ENCODE measurements at places on chromosomes 2 and 18. TPM values are rescaled to one million over a fixed set of nuclear protein-coding genes. Genes with fewer than 3 reads are reported as not detected.

DNA sequence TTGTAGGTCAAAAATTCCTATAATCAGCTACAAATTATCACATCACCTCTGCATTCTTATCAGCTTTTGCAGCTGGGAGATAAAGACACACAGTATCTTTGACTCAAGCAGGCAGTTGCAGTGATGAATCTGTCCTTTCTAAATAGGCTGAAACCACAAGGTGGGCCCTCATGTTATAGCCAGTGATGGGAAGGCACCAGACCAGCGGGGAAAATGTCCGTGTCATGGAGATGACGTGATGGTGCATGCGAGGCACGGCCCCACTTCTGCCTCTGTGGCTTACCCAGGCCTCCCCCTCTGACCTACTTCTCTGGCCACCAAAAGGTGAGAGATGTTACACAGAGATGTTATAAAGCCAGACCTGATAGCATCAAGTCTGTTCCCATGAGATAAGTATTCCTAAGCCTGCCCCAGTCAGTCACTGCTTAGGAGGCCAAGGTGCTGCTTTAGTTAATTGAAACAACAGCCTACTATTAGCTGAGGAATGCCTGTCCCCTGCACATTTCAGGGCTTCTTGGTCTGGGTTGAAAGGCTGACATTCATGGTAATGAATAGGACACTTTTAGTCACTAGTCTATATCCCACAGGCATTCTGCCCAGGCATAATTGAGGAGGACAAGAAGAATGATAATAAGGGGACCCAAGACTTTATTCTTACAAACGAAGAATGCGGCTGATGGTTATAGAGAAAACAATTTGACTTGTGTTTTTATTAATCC lies 327.9 kb downstream of the LPIN1 start:
- no peaks in the 10 kb centered on the region for H3K27me3 ChIP-seq
- DNase-seq, result no peak
- H3K4me3 ChIP-seq, result no peak overlapping the region
- no peaks in the 10 kb centered on the region for H3K4me1 ChIP-seq

- no peak overlapping the region for H3K27ac ChIP-seq
- H3K4me3 ChIP-seq, result no peak overlapping the region
- no peaks in the 10 kb centered on the region for H3K4me1 ChIP-seq
These were observed 342.0 kb downstream of the TXNL1 start for GRCh38 chr18:56296381-56296780.

GRCh38 chr2:101967826-101968513 lies 23.8 kb upstream of the IL1R2 start:
- DNase-seq, result peak; percentile 65
- no peak overlapping the region for H3K4me3 ChIP-seq
- no peaks in the 10 kb centered on the region for H3K36me3 ChIP-seq
- peaks cover 11% of the 10 kb centered on the region for H3K4me1 ChIP-seq
- no peak overlapping the region for H3K27ac ChIP-seq

DNA sequence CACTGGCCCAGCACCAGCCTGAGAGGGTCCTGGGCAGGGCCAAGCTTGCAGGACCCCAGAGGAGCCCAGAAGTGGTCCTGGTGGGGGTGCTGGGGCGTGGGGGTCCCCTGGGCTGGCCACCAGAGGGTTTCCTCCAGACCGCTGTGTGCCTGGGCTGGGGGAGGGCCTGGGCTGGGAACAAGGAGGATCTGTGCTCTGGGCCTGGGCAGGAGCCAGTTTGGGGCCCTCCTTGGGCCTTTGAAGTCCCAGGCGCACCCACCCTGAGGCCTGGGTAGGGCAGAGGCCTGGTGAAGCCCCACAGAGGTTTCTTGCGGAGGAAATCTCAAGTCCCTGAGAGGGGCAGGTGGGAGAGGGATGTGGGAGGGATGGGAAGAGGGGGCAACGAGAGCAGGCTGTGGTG lies 63.4 kb upstream of the GPC1 start:
- no peaks in the 10 kb centered on the region for H3K27me3 ChIP-seq
- H3K4me3 ChIP-seq, result no peak overlapping the region
- DNase-seq, result no peak
- H3K36me3 ChIP-seq, result no peaks in the 10 kb centered on the region

DNA sequence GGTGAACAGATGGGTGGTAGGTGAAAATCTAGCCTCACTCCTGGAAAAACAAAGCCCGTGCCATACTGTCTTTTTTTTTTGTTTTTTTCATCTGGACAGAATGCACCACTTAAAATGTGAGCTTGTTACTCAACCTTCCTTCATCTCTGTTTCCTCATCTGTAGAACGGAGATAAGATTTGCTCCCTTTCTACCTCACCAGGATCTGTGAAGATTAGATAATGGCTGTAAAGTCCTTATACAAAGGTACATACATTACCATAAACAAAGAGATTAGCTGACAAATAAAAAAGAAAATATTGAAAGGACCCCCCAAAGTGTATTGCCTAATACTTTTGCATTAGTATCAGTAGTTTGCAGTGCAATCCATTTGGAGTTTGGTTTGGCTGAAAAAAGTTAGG lies 75.4 kb upstream of the ZEB2 start:
- no peak overlapping the region for H3K27ac ChIP-seq
- H3K4me1 ChIP-seq, result no peaks in the 10 kb centered on the region
- H3K4me3 ChIP-seq, result no peak overlapping the region
- no peaks in the 10 kb centered on the region for H3K36me3 ChIP-seq
- no peak for DNase-seq

DNA sequence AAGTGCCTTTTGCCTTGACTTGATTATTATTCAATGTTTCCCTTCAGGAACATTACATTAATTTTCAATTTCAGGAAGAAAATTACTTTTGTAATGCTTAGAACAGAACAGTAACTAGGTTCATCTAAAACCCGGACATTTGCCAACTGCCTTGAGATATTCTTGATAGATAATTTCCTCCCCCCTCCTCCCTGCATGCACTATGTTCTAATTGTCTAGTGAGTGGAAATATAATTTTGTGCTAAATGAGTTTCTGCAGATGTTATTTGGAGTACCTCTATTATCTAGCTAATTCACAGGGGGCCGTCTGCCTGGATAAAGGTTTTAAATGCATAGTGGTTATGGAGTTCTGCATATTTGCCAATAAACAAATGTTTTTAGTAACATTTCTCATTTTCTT lies 200.3 kb upstream of the SLC39A10 start:
- H3K4me3 ChIP-seq, result no peak overlapping the region
- DNase-seq, result no peak
- H3K27ac ChIP-seq, result no peak overlapping the region
- no peaks in the 10 kb centered on the region for H3K4me1 ChIP-seq

DNA sequence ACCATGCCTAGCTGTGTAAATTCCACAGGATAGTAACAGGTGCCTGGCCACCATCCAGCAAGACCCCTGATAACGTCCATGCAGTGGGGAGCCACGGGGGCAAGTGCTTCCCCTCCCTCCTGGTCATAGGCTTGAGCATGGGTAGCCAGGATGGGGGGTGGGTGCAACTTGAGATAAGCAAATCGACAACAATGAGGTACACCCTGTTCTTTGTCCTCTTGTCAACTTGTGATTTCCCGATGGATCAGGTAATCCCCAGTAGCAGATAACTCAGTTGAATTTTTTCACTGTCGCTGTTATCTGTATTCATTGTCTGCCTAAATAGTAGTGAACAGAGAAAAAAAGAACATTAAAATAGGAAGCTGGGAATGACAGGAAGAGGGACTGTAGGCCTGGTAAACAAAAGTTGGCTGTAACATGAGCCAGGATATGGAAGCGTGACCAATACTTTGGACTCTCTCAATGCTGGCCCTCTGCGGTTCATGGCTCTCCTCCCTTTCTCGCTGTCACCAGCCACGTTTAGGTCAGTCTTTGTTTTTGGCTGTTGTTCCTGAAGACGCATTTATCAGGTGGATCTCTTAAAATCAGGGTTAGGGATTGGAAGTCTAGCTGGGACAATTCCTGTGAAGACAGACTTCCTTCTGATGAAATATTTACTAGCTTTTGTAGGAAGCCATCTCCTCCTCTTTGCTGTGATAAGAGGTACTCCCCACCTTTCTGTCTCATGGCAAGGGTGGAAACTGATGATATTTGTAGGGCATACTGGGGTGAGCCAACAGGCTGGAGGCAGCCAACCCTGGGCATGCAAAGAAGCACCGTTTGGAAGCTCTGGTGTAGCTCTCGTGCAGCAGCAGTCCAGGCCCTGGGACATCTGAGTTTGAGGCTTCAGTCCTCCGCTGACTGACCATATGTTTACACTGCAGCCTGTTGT lies 42.4 kb downstream of the TCF7L1 start:
- H3K27ac ChIP-seq, result no peak overlapping the region
- peaks cover 17% of the 10 kb centered on the region for H3K4me1 ChIP-seq
- H3K4me3 ChIP-seq, result no peak overlapping the region
- no peaks in the 10 kb centered on the region for H3K27me3 ChIP-seq
- peak; percentile 19 for DNase-seq

GRCh38 chr2:197920088-197920487 lies 115.7 kb downstream of the PLCL1 start:
- H3K4me1 ChIP-seq, result no peaks in the 10 kb centered on the region
- H3K27me3 ChIP-seq, result no peaks in the 10 kb centered on the region
- no peak for DNase-seq
- H3K4me3 ChIP-seq, result no peak overlapping the region
- H3K27ac ChIP-seq, result no peak overlapping the region

Gene DES
- 23.1 TPM for total RNA-seq

Gene NEU4
- not detected for total RNA-seq

DNA sequence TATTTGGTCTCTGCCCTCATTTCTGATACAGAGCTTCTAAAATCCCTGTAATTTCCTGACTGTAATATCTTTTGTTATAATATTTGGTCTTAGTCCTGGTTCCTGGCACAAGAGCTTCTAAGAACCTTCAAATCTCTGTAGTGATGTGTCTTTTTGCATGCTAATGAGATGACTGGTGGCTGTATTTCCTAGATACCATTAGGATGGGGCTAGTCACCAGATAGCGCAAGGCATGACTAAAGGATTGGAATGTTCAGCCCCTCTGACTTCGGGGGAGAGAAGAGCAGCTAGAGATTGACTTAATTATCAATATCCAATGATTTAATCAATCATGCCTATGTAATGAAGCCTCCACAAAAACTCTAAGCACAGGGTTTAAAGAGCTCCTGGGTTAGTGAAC lies 620.8 kb upstream of the ACVR2A start:
- no peak for DNase-seq
- H3K27me3 ChIP-seq, result no peaks in the 10 kb centered on the region
- no peak overlapping the region for H3K4me3 ChIP-seq
- H3K27ac ChIP-seq, result no peak overlapping the region
- H3K4me1 ChIP-seq, result no peaks in the 10 kb centered on the region

Gene C18orf54
- 0.33 TPM for total RNA-seq

DNA sequence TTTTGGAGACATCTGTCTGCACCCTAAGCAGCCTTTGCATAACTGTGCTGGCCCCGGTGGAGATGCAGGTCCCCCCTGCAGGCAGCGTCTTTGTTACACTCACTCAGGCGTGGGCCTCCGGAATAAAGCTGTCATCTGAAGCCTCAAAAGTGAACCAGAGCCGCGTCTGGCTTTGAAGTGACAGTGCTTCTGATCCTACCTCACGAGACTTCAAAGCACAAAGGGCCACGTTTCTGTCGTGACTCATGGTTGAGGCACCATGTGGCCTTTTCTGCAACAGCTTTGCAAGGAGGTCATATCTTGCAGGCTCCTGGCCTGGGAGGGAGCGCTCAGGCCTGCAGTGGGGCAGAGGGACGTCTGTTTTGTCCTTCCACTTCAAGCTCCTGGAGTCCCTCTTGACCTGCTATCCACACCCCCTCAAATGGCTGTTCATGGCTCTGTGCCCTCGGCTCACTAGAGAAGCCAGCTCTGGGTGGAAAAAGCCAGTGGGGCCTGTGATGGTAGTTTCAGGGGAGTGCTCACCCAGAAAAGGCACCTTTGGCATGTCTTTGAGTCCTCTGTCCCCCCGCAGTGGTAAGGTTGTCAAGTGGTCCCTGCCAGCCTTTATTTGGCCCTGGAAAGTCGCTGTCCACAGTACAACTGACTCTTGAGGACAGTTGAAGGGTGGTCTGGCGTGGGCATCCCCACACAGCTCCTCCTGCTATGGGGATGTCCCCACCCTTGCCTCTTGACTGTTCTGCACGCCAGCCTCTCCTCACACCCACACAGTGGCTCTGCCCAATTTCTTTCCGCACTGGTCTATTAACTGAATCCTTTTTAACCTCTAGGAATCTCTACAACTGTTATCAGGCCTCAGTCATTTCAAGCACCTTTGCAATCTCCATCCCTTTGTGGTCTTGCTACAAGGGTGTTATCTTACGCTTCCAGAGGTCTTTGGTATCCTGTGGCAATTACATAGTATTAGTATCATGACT lies 19.3 kb downstream of the GPR55 start:
- H3K27ac ChIP-seq, result no peak overlapping the region
- H3K36me3 ChIP-seq, result no peaks in the 10 kb centered on the region
- H3K27me3 ChIP-seq, result no peaks in the 10 kb centered on the region
- no peak for DNase-seq
- H3K4me1 ChIP-seq, result no peaks in the 10 kb centered on the region

GRCh38 chr18:60413944-60414547 lies 41.5 kb upstream of the MC4R start:
- H3K4me3 ChIP-seq, result no peak overlapping the region
- H3K4me1 ChIP-seq, result no peaks in the 10 kb centered on the region

- H3K36me3 ChIP-seq, result no peaks in the 10 kb centered on the region
- no peak overlapping the region for H3K4me3 ChIP-seq
- no peaks in the 10 kb centered on the region for H3K4me1 ChIP-seq
- H3K27ac ChIP-seq, result no peak overlapping the region
These were observed 12.6 kb upstream of the RAB1A start for GRCh38 chr2:65142515-65142914.

Gene IL1B
- 1.3 TPM for total RNA-seq

DNA sequence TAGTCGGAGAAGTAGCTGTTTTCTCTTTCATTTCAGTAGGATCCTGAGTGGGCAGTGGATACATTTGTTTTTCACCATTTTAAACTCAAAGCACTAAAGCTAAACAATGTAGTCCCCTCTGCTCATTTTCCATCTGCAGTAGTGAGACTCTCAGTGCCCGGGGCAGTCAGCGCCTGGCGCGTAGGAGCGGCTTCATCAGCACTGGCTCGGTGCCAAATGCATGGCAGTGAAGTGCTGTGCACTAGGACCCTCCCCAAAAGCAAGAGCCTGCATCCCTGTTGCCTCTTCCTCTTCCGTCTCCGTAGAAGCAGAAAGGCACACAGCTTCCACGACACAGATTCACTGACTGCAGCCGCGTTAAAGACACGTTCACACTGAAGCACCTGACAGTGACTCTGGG lies 19.0 kb upstream of the ESPNL start:
- no peak overlapping the region for H3K27ac ChIP-seq
- H3K4me3 ChIP-seq, result no peak overlapping the region
- H3K4me1 ChIP-seq, result peaks cover 31% of the 10 kb centered on the region
- H3K27me3 ChIP-seq, result no peaks in the 10 kb centered on the region
- peak; percentile 13 for DNase-seq
